ENCODE measurements at places on chromosomes 12 and 14.

DNA sequence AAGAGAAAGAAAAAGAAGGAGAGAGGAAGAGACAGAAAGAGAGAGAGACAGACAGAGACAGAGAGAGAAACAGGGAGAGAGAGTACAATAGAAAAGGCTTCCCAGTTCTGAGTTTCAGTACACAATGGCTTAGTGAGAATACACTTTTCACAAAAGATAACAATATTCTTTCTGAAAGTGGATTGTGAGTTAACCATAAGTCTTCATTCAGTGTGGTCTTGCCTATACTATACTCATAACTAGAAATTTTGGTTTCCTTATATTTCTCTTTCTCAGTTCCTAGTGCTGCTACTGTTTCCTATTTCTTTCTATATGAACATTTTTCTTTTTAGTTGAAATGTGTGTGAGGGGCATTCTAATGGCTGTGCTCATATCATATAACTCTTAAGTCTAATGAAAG, 9.3 kb downstream of the CD163L1 start:
- no peak for DNase-seq

DNA sequence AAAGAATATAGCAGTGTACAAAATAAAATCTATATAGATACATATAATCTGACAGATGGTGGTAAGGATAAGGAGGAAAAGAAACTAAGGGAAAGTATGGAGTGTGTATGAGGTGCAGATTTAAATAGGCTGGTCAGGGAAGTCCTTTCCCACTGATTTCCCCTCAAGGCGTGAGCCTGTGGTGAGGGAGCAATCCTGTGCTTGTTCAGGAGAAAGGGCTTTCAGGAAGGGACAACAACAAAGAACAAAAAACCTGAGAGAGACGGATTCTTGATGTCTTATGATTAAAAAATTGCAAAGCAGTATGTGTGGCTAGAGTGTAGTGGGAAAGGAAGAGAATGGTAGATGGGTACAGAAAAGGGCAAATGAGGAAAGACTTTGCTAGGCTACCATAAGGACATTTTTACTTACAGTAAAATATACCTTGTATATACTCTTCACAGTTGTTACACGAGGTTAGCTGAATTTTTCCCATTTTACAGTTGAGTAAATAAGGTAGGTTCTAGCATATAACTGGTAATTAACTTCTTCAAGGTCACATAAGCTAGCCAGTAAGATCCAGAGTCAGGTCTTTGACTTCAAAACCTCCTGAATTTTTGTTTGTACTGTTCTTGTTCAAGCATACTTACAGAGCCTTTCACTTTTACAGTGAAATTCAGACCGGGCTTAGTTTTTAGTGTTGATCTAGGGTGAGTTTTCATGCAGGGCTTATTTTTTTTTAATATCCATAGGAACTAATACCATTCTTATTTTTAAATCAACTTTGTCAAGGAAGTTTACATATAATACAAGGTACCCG, 15.6 kb downstream of the CNOT2 start:
- DNase-seq, result no peak

DNA sequence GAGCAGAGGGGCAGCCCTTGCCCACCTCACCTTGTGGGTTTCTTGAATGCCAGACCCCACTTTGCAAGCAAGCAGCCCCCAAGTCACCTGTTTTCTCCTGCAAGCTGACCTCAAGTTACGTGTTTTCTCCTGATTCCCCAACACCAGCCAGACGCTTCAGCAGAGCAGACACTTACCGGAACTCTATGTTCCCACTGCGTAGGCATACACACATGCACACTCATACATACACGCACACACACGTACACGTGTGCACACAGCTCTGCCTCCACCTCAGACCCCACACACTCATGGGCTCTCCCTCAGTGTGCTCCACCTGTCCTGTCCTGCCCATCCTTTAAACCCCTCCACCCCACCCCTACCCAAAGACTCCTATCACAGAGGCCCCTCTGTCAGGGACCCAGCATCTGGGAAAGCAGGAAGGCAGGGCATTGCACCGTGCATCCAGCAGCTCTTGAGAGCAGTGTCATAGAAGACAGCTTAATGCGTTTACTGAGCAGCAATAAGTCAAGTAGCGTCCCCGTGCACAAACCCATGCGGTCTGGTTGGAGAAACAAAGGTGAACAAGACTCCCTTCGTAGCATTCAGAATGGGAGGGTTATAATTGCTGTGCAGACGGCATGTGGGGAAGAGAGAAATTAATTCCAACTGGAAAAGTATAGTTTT, 44.4 kb downstream of the TMEM63C start:
- DNase-seq, result no peak

DNA sequence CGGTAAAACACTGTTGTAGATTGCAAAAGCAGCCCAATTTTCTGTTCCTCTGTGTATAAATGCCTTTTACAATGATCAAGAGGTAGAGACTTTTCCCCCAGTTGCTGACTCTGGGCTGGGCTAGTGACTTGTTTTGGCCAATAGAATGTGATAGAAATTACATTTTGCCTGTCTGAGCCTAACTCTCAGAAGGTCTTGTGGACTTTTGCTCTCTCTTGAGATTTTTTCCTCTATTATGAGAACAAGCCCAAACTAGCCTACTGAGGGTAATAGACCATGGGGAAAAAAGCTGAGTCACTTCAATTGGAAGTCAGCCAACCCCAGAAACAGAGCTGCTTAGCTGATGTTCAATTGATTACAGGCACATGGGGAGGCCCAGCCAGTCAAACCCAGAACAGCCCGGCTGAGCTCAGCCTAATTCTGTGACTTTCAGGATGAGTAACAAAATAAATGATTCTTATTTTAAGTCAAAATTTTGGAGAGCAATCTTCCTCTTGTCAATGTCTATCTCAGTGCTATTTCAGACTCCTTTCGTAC, 61.4 kb downstream of the MYF5 start:
- DNase-seq, result no peak

GRCh38 chr14:74610866-74611649, 979 bp downstream of the LTBP2 start:
- no peak for DNase-seq

- DNase-seq, result no peak
Observed at GRCh38 chr14:51732494-51733112, 80.9 kb downstream of the FRMD6 start.

GRCh38 chr12:5480218-5480937, 48.5 kb downstream of the NTF3 start:
- no peak for DNase-seq

DNA sequence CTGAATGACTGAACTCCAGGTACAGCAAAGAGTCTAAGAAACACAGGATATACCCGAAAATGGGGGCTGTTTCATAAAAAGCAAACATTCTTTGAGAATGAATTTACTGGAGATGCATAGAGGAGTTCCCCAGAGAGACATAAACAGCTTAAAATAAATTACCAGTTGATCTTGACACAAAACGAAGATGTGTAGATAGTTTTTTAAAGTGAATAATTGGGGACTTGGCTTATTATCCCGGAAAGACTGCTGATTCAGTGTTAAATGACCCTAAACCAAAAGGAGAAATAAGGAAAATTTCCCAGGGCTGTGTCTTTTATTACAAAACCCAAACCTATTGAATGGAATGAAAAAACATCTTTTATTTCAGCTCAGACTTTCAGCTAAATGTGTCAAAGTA, 1052.8 kb upstream of the TMEM132C start:
- no peak for DNase-seq

- no peak for DNase-seq
Observed at GRCh38 chr12:126493366-126494108, 1428.3 kb downstream of the AACS start.

- no peak for DNase-seq
Observed at GRCh38 chr12:48041591-48042423, 37.5 kb upstream of the COL2A1 start.

GRCh38 chr14:95126906-95127530, 30.3 kb downstream of the DICER1 start:
- DNase-seq, result no peak

GRCh38 chr12:15268927-15269552, 47.8 kb upstream of the RERG start:
- DNase-seq, result peak; percentile 54

GRCh38 chr12:52945389-52946232, 3.3 kb upstream of the KRT18 start:
- no peak for DNase-seq

DNA sequence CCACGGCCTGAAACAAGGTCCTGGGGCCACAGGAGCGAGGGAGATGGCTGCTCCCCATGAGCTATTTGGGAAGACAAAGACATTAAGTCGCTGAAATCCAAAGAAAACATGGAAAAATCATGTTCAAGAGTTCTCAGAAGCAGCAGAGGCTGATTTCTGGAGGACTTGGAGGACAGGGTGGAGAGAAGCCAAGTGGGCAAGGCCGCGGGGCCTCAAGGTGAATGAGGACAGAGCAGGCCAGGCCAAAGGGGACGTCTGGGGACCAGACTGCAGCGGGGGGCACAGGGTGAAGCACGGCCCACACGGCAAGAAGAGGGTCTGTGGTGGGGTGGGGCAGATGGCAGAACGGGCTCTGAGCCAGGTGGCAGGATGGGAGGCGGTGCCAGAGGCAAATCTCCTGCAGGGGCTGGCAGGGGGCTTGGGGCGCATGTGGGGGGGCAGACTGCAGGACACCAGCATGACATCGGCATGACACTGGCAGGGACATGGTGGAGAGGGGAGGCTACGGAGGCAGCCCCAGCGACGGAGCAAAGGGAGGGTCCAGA, 48.9 kb downstream of the RNF34 start:
- no peak for DNase-seq

DNA sequence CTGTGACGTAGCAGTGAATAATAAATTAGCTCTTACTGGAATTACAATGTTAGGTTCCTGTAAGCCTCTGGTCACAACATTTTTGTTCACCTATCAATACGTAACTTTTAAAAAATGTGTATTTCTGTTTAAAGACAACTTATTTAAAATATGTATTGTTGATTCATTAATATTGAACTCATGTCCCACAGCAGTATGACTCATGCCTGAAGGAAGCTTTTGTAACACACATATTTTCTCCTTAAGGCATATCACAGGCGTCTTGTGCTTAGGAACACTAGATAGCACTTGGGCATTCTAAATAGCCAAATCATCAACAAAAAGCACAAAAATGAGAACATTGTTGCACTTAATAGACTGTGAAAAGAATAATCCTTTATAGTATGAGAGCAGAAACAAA, 92.5 kb downstream of the GPHN start:
- DNase-seq, result no peak

DNA sequence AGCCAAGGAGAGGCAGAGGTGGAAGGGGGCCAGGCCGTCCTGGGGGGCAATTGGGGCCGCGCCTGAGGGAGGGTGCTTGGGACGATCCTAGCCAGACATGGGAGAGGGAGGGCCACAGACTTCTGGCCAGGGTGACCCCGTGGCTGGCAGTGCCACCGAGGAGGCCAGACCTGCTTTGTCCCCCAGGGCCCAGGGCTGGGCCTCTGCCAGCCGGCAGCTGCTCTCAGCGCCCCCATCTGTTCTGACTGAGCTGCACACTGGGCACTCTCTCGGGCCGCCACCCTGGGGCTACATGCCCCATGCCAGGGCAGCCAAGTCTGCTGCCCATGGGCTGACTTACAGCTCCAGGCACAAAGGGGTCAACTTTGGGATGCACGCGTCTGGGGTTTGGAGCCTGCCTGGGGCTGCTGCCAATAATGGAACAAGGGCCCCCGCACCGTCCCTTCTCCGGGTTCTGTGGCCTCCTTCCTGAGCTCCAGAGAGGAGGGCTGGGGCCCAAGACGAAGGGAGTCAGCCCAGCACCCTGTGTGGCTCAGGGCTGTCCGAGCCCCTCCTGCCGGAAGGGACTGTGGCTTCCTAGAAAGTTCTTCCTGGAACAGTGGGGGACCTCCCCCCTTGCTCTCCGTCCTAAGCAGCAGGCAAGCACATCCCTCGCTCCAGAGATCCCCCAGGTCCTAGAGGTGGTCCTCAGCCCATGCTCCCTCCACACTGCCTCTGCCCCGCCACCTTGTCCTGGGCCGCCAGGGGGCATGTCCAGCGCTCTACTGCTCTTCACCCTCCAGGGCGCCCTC, 1.1 kb downstream of the ADSS1 start:
- no peak for DNase-seq

DNA sequence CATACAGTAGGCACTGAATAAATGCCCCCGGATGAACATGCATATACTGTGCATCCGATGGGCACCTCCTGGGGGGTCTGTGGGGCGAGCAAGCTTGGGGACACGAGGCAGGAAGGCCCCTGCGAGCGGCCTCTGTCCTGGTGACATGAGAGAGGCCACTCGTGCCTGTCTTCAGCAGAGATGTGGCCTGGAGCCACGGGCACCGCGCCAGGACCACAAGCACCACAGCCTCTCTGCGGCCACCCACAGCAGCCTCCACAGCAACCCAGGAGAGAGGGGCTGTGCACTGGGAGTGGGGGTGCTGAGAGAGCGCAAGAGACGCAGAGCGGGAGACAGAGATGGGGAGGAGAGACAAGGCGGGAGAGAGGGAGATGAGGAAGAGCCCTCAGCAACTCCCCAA, 118.5 kb downstream of the RFLNA start:
- DNase-seq, result no peak

DNA sequence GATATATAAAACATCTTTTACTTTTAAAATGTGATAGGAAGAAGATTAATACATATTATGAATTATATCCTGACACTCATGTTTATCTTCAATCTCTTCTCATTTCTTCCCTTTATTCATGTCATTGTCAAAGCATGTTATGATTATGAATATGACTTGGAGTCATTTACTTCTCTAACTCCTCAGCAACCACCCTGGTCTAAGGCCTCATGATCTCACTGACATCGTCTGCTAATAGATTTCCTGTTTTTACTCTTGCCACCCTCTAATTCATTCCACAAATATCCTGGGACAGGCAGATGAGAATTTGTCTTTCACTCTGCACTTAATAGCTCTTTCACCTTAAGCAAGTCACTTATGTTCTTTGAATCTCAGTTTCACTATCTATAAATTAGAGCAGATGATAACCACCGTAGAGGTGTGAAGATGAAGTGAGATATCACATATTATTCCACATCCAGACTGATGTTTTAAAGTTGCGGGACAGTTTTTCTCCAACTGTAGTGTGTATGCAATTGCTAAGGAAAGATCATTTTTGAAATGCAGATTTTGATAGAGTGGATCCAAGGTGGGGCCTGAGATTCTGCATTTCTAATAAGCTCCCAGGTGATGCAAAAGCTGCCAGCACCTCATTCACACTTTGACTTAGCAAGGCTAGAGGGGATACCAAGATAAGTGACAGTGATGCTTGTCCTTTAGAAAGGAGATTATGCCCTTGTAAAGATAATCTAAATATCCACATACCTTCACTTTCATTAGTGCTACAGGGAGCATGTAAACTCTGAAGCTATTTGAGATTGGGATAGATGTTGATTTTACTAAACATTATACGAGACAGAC, 3.3 kb upstream of the IAPP start:
- no peak for DNase-seq

GRCh38 chr14:22567437-22567836, 21.6 kb downstream of the DAD1 start:
- DNase-seq, result no peak

DNA sequence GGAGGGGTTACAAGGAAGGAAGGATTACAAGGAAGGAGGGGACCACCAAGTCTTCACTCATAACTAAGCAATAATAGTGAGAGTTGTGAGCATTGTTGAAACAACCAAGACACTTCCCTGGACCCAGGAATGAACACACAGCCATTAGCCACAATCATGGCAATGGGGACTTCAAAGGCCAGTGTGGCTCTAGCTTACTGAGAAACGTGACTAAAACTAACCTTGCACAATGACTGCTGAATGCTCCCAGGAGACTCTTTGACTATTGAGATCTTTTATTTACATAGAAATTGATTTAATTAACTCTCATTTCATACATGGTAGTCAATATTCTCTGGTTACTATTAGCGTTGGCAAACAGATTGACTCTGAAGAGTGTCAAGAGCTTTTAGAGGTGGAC, 263.0 kb upstream of the SOX5 start:
- no peak for DNase-seq

GRCh38 chr12:14906114-14906513, 20.5 kb upstream of the MGP start:
- no peak for DNase-seq
